ENCODE measurements at places on chromosomes 1 and 21.

GRCh38 chr1:108038653-108039236 is 73.8 kb upstream of the VAV3 start:
- DNase-seq = no peak

DNA sequence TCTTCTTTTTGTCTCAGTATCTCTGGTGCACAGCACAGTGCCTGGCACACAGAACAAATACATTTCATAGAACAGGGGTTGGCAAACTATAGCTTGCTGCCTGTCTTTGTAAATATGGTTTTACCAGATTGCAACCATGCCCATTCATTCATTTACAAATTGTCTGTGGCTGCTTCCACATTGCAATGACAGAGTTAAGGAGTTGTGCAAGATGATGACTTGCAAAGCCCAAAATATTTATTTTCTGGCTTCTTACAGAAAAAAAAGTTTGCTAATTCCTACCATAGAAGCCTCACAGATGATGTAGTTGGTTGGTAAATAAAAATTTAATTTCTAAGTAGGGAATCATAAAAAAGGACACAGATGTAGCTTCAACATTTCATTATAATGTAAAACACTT is 11.2 kb upstream of the HMGB4 start:
- DNase-seq = no peak

GRCh38 chr1:160629286-160630210 is 17.3 kb downstream of the SLAMF1 start:
- DNase-seq = peak; percentile 65

GRCh38 chr1:202210385-202210784 is 16.8 kb downstream of the LGR6 start:
- no peak for DNase-seq

GRCh38 chr1:176811511-176812288 is 348.7 kb downstream of the PAPPA2 start:
- no peak for DNase-seq
